ENCODE measurements at places on chromosomes 1 and 21.

DNA sequence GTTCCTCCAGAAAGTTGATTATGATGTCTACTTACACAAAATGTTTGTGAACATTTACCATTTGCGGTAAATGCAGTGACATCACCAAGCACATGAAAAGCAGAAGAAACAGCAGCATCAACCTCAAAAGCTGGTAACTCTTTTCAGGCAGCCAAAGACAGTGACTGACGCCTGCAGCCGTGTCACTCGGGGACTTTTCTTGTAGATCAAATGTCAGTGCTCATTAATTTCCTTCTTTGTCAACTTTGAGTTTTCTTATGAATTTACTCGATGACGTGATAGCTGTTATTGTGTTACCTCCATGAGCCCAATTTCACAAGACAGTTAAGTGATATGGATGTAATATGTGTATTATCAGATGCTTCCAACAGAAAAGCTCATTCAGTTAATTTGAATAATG, 92.5 kb downstream of the RIPK4 start:
- no peak for DNase-seq

DNA sequence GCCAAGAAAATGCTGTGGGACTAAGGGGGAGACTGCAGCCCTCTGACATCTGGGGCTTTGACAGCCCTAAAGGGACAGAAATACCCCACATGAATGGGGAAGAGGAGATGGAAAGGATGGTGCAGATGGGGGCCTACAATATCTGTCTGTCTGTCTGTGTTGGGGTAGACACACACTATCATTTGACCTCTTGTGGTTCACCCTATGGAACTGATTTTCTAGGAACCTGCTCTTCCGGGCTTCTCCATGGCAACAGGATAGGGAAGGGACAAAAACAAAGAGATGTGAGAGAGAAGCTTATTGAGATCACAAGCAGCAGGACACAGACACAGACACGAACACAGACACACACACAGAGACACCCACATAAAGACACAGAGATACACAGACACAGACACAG, 17.1 kb downstream of the KIF21B start:
- DNase-seq: no peak

- DNase-seq: no peak
Observed at GRCh38 chr1:215529571-215529970, 37.5 kb upstream of the KCTD3 start.

- DNase-seq: peak; percentile 42
Observed at GRCh38 chr1:152001631-152002584, 8.2 kb upstream of the S100A10 start.

DNA sequence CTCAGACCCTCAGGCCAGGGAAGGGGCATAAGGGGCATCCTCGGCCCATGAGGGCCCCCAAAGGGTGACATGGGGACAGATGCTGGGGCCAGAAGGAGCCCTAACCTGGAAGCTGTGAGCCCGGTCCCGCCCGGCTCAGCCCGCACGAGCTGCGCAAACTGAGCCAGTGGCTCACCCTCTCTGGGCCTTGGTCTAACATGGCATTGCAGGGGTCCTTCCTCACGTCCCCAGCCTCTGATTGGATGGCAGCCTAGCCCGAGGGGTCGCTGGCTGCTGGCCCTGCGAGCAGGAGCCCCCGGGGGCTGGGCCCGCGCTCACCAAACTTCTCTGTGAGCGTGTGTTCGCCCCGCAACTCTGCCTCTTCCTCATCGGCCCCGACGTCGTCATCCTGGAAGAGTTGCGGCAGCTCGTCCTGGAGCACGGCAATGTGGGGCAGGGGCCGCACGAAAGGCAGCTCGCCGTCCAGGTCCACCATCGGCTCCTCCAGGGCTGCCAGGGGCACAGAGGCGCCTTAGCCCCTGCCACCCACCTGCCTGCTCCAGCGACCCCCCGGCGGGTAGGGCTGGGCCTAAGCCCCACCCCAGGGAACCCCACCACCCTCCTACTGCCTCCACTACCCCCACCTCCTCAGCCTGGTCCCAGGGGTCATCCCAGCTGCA, 54.4 kb downstream of the ARHGEF16 start:
- DNase-seq: no peak

DNA sequence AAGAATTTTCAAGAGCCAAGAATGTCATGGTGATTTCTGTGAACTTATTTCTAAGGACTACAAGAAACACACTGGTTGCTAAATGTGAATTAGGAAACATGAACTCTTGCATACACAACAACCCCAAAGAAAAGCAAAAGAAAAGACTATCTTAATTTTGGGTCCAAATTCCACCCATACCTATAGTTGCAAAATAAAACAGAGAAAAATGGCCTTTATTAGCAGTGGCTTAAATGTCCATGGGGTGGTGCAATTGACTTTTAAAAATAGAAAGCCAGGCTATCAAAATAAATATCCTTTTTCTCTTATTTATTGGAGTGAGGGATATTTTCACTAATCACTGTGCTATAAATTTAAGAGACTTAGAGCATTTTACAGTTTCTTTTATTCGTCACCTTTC, 80.9 kb upstream of the DPYD start:
- DNase-seq: no peak

- DNase-seq: peak; percentile 38
Observed at GRCh38 chr1:192445839-192446489, 129.2 kb downstream of the RGS21 start.

- DNase-seq: no peak
Observed at GRCh38 chr1:211497489-211498045, 5.6 kb upstream of the RD3 start.

- no peak for DNase-seq
Observed at GRCh38 chr21:34887105-34887442, 162.0 kb downstream of the RUNX1 start.

- DNase-seq: no peak
Observed at GRCh38 chr1:233959102-233959501, 54.6 kb downstream of the SLC35F3 start.

- DNase-seq: peak; percentile 80
Observed at GRCh38 chr1:32350785-32351398, 11.4 kb downstream of the FAM229A start.

DNA sequence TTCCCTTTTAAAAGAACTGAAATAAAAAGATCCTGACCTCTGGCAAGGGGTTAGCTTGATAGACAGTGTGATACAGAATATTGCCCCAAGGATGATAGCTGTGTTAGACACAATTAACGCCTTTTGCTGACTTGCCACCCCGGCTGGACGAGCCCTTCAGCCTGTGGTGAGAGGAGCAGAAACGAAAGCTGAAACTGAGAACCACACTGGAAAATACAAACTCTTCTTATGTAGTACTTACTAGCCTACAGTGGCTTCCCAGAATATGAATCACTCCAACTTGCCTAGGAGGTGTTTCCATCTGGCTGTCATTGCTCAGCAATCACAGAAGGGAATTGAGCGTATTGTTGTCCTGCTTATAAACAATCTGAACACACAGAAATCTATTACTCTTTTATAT, 22.9 kb downstream of the SAMSN1 start:
- DNase-seq: no peak

GRCh38 chr21:46557469-46557868, 47.4 kb downstream of the S100B start:
- DNase-seq: no peak

DNA sequence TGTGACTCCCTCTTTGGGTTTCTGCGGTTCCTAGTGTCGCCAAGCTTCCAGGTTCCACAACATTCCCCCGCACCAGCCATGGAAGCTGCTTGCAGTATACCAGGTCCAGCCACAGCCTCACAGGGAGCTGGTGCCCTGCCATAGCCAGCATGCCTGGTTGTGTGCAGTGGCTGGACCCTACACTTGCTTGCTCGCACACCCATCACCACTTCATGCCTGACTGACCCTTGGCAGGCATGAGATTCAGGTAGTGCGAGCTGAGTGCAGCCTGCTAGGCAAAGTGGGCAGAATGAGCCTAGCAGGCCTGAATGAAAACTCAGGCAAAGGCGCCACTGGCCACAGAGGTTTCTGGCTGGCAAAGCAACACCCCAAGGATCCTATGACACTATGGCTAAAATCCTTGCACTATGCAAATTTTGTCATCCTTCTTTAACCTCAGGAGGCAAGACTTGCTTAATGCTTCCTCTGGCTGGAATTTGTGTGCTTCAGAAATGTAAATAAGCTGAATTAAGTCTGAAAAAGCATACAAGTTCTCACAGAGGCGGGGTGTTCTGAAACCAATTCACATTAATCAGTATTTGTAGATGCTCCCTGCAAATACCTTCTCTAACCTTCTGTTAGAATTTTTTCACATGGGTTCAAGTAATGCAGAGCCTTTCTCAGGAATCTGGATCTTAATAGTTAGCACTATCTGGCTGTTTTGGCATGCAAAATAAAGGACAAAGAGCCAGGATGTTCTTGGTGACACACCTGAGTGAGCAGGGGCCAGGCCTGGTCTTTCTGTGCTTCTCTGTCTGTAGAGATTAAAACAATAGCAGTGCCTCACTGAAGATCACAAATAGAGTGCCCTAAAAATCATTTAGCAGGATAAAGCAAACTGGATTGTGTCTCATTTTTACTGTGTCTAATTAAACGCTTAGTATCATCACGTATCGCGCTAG, 256.9 kb downstream of the GPATCH2 start:
- no peak for DNase-seq

DNA sequence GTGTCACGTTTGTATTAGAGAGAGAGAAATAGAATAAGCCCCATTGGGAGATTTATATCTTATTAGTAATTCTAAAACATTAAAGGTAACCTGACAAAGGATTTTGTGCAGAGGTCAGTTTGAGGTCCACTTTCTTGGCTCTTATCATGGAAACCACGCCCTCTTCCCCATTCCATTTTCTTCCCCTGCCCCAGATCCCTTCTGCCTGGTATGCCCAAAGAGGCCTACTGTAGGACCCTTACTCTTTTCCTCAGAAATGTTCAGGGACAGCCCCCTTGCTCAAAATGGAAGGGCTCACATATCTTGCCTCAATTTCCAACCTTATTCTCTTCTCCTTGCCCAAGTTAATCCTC, 9.6 kb downstream of the CCDC185 start:
- no peak for DNase-seq

- DNase-seq: no peak
Observed at GRCh38 chr1:222441066-222441465, 106.8 kb downstream of the HHIPL2 start.

DNA sequence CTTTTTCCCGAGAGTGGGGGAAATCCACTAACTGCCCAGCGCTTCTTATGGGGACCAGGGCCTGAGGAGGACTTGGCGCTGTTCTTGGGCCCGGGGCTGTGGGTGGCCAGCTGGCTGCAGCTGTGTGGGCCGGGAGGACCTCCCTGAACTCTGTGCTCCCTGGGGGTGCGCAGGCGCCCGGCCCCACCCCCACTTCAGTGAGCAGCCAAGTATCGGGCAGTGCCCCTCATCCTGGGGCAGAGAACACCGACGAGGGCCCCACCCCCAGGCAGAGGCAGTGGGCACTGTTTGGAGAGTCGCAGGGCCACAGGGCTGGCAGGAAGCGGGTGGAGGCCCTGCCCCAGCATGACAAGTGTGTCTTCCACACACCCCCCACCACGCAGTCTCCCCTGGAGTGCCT, 32.5 kb upstream of the SLC19A1 start:
- no peak for DNase-seq

All from activated CD4-positive, CD25-positive, alpha-beta regulatory T cell (primary cell).